C1 segment of cervical spinal cord (tissue), 14 donors: ENCODE measurements at places on chromosomes 2 and 18.

- no peak for DNase-seq
Measured at GRCh38 chr2:53630026-53630606, 137.5 kb upstream of the CHAC2 start.

DNA sequence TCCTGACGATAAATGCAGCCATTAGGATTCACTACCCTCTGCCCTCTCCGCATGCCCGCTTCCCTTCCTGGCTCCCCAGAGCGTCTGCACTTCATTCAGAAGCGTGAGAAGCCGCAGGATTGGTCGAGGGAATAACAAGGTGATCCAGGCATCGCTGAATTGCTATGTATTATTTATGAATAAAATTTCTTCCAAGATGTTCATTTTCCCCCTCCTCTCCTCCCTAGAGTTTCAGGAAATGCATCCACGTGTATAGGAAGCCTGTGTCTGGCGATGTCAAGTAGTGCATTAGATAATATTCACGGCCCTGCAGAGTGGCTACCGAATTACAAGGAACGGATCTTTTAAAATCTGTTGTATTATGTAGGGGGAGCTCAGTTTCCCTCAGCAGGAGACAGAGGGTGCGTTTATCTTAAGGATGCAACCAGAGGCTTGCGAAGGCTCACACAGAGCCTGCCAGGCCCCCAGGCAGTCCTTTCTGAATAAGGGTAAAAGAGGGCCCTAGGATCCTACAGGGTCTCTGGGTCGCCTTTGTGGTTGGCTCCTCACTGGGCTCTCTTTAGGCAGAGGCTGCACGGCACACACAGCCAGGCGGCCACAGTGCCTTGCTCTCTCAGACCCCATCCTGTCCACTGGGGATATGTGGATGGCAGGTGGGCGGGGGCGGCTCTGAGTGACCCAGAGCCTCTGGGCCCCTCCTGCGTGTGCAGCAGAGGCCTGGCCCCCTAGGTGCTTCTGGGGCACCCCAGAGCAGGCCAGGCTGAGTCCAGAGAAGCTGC is 224.1 kb upstream of the PXDN start:
- DNase-seq = no peak

DNA sequence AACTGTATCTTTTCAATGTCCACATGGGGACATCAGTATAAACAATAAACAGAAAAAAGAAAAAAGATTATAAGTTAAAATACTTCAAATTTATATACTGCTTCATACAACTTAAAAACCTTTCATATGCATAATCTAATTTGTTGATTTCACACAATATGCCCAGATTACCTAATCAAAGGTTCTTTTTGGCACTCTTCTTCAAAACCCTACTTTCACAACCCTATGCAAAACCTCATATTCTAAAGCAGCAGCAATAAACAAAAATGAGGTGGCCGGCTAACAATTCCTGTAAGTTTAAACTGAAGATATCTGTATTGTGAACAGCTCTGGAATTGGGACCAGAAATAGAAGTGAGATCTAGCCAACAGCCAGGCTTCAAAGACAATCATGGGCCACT is 28.6 kb downstream of the STK17B start:
- DNase-seq = no peak

GRCh38 chr2:43152186-43152585 is 74.2 kb downstream of the ZFP36L2 start:
- no peak for DNase-seq

DNA sequence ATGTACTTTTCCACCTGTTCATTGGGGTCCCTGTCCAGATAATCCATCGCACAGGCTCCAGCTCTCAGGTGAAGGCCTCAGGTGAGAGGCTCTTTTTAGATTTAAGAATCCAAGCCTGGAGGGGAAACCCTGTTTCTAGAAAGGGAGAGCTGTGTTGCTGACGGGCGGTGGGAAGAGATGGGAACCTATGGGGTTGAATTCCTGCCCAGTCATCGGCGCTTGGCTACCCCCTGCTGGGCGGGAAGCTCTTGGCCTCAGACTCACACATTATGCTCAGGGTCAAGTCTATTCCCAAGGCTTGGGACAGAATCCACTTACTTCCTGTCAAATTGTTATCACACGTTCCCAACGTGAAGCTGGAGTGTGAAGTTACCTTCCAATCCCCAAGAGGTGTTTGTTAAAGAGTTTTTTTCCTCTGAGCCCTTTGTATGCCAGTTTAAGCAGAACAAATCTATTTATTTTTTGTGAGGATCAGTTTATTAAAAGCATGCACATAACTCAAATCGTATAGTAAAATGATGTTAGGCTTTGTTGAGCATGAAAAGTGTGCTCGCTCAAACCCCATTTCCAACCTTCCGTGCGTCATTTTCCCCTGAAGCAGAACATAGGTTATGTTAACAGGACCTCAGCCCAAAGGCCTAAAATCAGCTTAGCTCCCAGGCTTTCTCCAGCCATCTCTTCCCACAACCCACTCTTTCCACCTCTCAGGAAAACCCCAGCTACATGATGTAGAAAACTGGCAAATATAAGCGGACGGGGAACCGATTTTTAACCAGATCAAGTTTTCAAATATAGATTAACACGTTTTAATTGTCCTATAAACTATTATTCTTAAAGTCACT is 181.7 kb upstream of the ETAA1 start:
- DNase-seq = no peak

GRCh38 chr2:118689456-118689855 is 158.0 kb downstream of the EN1 start:
- no peak for DNase-seq

DNA sequence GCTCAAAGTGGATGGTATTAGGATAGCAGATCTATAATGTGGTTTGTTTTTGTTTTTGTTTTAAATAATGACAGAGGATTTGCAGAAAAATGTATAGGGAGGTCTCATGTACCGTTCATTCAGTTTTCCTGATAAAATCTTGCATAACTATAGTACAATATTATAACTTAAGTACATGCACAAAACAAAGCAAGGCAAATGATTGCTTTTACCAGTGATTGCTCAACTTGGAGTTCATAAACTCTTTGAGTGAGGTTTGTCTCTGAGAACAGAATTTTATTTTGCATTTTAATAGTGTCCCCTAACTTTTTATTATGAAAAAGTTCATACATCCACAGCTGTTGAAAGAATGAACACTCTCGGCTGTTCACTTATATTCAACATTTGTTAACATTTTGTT is 96.6 kb downstream of the MAP4K4 start:
- no peak for DNase-seq

- DNase-seq = no peak
Measured at GRCh38 chr2:136399667-136400289, 281.8 kb upstream of the CXCR4 start.

DNA sequence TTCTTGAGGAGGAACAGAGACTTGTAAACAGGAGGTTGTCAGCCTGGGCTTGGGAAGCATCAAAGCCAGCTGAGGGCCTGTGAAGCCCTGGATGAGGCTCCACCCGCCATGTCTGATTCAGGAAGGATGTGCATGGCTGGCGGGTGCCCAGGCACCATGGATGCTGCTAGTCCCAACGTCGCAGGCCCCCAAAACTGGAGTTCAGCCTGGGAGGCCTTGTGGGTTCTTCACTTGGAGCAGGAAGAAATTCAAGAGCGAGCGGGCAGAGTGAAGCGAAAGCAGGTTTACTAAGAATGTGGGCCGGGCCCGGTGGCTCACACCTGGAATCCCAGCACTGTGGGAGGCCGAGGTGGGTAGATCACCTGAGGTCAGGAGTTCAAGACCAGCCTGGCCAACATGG is 12.1 kb upstream of the PXDN start:
- DNase-seq = no peak

- DNase-seq = no peak
Measured at GRCh38 chr2:121825003-121825950, 69.8 kb downstream of the TSN start.

DNA sequence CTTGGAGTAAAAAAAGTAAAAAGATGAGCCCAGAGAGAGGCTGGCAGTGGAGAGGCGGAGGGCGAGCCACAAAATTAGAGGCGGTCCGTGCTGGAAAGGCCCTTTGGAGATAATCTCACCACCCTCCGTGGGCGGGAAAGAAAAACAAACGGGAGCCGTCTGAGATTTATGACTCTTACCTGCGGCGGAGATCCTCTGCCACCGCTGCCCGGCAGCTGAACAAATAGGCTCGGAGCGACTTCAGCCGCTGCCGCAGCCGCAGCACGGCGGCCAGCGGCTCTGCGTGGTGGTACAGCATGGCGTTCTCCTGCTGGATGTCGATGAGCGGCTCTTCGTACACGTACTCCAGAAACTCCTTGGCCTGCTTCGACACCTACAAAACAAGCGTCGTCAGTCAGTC is 94.6 kb downstream of the PLEKHM3 start:
- DNase-seq = no peak

- no peak for DNase-seq
Measured at GRCh38 chr18:21194871-21195771, 46.9 kb upstream of the GREB1L start.

DNA sequence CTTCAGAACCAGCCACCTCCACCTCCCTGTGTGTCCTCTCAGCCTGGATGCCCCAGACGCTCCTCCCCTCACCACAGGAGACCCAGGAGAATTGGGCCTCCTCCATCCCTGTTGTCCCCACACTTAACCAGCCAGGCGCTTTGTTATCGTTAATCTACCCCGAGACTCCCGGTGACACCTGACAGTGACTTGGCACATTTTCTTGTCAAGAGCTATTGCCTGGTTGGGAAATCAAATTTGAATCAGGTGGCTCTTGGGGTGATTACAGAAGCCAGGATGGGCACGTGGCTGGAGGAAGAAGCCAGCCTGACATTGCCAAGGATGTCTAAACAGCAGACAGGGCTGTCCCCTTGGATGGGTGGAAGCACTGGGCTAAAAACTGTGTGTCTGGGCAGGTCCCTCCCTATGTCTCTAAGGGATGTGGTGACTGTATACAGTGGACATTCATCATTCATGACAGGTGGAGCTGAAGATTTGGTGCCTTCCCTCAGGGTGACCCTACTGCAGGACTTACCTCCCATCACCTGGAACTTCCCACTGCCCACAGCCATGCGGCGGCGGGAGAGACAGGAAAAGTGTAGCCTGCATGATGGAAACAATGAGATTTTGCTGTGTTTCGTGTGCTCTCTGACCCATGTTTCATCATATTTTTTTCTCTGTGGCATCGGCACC is 157.2 kb upstream of the CAPN13 start:
- no peak for DNase-seq

- DNase-seq = no peak
Measured at GRCh38 chr2:5590886-5591285, 101.3 kb upstream of the SOX11 start.

DNA sequence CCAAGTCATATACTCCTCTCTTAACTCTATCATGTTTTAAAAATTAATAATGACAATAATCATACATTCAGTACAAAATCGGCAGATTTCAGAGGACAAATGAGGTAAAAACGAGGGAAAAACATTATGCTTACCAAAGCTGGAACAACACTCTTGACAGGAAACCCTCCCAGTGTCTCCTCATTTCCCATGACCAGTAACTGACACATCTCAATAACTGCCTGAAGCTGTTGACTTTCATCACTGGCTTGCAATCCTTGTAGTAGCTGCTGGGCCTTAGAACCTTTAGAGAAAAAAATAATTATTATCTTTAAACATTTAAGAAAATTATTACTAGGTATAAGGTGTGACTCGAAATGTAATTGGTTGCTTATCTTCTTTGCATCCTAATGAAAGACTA is 103.6 kb downstream of the TRIP12 start:
- DNase-seq = no peak

GRCh38 chr2:20534913-20535801 is 88.3 kb downstream of the RHOB start:
- no peak for DNase-seq

- no peak for DNase-seq
Measured at GRCh38 chr2:191899410-191899809, 52.5 kb upstream of the CAVIN2 start.

GRCh38 chr2:24332791-24333540 is 27.4 kb downstream of the ITSN2 start:
- DNase-seq = no peak

GRCh38 chr2:140791802-140792201 is 1339.0 kb downstream of the LRP1B start:
- DNase-seq = no peak

DNA sequence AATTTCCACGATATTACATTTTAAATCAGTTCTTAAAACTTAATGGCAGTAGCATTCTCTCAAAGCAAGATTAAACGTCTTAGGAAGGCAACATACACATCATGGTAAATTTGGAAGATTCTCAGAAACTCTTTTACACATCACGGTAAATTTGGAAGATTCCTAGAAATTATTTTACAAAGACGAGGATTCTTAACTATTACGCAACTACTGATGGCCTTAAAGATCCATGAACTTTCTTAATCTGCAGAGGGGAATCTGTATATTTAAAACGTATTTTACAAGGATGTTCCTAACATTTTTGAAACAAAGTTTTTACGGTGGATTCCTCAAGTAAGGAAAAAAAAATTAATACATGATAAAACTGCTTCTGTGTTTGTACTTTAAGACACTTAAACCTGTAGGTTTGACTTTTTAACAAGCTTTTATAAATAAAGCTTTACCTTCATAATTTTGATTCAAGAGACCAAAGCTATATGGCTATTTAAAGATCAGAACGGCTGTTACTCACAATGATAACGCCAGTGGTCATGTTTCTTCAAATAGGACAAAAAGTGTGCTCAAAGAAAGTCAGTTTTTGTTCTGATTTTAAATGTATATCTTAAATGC is 1.7 kb downstream of the ATF2 start:
- DNase-seq = no peak

- no peak for DNase-seq
Measured at GRCh38 chr2:110768591-110768990, 36.2 kb downstream of the ACOXL start.

GRCh38 chr2:207766697-207767460 is 2.8 kb downstream of the FZD5 start:
- DNase-seq = no peak

DNA sequence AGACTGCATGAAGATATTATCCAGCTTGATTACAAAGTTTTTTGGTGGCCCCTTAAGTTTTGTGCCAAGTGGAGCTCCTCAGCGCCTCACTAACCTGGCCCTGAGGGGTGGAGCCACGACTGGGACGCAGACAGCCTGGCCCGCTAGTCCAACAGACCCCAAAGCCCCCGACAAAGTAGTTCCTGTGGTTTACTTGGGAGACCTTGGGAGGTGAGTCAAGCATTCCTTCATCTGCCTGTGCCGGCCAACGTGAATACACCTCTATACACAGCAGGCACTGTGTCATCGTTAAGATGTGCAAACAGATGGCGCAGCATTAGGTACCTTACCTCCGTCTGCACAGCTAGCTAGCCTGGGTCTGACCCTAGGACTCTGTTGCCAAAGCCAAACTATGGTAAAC is 55.0 kb upstream of the LAMA1 start:
- no peak for DNase-seq

DNA sequence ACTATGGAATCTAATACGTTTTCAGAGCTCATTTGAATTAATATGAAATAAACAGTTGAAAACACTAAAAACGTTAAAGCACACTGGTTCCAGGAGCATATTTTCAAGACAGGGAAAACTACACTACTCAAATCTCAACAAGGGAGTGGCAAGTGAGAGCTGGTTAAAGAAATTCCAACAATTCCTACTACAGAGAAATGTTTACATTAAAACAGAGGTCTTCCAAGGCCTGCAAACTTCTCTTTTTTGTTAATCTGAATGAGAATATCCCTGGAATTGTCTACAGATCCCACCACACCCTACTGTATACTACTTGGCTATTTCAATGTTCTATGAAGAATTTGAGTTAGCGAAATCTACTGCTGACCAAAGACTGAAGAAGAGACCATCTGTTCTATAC is 231.5 kb downstream of the ZEB2 start:
- DNase-seq = no peak
